ENCODE measurements at places on chromosomes 16 and 17.
A peak's percentile ranks its signal among the peaks of the same experiment; 100 is the strongest.

DNA sequence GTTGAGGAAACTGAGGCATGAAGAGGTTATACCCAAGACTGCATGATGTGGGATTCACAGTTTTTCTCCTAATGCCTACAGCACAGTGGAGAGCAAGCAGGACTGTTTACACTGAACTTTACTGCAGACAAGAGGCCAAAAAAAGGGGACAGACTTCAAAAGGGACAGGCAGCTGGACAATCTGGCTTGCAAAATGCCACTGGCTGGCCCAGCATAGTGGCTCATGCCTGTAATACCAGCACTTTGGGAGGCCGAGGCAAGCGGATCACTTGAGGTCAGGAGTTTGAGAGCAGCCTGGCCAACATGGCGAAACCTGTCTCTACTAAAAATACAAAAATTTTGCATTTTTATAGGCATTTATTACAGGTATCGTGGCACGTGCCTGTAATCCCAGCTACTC, 2.0 kb upstream of the MGAT5B start:
- no peak for DNase-seq

GRCh38 chr17:68384471-68384870, 72.8 kb downstream of the WIPI1 start:
- DNase-seq = no peak

DNA sequence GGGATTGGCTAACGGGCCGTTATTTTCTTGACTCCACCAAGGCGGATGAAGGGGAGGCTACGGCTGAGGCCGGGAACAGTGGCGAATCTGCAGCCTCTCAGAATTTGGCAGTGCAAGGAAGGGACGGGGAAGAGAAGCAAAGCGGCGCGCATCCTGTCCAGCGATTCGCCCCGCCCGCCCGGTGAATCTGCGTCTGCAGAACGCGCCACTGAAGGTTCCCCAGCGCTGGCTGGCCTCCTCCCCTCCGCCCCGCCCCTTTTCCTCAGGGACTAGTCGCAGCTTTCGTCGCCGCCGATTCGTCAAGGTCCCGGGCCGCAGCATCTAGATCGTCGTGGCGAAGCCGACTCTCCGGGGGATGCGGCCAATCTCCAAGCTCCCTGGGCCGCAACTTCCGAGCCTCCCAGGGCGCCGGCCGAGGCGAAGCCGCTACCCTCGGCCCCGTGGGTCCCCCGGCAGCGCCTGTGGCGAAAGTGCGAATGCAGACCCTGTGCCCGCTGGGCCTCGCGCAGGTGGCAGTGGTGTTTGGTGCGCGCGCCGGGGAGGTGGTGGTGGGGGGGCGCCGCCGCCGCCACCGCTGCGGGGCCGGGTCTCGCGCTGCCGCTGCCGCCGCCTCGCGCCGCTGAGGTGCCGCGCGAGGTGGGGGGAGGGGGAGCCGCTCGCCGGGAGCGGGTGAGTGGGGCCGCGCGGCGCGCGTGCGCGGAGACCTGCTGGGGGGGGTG, at the start of gene SETD1A:
SETD1A (plus strand) TSS at position 299 of the 719 bp plus-strand sequence. CDS start 978 bp downstream, outside the sequence.
- peak; percentile 96 for DNase-seq

DNA sequence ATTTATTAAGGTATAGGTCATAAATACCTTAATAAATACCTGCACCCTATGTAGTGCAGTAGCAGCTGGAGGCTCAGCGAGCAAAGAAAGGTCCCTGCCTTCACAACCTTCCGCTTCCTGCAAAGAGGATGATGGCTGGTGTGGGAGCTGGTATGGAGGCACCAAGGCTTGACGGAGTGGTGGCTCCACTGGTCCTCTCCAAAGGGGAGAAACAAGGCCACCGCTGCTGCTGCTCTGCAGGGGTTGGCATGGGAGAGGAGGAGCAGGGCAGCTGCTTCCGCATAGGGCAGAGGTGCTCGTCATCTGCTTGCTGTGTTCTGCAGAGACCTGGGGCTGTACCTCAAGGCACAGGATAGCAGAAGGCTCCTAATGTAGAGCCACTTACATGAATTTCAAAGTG, 52.8 kb downstream of the NDEL1 start:
- no peak for DNase-seq

- DNase-seq = no peak
Observed at GRCh38 chr17:2085648-2085949, 30.7 kb downstream of the HIC1 start.

- DNase-seq = no peak
Observed at GRCh38 chr17:54666559-54666958, 234.1 kb upstream of the TOM1L1 start.

GRCh38 chr16:50235581-50235980, 30.8 kb upstream of the ADCY7 start:
- no peak for DNase-seq

- DNase-seq = no peak
Observed at GRCh38 chr17:47724705-47725104, 8.3 kb upstream of the TBX21 start.

DNA sequence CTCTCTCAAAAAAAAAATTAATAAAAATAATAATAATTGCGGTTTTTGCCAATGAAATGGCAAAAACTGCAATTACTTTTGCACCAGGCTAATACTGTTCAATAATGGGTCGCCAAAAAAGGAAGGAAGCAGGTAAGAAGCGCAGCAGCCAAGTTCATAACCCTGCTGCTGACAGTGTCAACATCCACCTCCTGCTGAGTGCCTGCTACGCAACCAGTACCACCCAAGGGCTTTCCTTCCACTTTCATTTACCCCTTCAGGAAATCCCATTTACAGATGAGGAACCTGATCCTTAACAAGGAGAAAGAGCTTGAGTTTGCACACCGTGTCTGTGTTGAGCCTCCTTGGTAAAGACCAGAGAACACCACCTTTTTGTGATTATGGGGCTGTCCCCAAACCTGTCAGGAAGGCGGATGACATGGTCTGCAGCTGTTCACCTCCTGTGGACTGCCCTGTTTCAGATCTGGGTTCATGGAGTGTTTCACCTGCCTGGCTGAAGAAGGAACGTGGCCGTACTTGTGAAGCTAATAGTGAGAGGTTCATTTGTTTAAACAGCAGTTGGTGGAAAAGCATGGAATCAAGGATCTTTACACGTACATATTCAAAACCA, 378.0 kb downstream of the SLC39A11 start:
- no peak for DNase-seq

- no peak for DNase-seq
Observed at GRCh38 chr17:76805319-76805718, 62.9 kb upstream of the MGAT5B start.

DNA sequence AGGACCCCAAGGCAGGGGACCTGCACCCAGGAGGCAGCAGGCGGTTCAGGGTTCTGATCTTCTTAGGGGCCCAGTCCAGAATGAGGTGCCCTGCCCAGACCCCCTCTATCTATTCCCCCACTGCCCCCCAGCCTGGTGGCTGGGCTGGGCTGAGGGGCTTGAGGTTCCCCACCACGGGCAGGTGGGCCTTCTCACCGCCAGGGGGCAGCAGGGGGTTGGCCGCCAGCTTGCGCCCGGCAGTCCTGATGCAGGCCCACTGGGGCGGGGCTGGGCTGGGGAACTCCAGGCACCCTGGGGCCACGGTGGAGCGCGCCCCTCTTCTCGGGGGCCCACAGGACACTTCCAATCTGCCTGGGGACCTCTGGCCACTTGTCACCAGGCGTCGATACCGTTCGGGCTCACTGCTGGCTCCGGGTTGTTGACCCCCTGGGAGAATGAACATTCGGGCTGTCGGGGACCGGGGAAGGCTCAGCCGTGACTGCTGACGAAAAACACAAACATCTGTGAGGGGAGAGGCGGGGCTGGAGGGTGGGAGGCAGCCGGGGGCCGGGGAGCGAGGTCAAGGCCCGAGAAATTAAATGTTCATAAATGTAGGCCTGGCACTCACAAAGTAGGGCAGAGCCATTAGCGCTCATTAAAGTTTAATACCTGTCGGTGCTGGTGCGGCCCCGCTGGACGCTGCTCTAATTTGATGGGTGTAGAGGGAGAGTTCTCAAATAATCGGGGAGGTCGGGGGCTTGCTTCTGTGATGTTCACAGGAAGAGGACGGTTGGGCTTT, 219.3 kb upstream of the GSE1 start:
- DNase-seq = peak; percentile 63

GRCh38 chr16:89237733-89238132, 20.2 kb downstream of the ZNF778 start:
- DNase-seq = no peak

DNA sequence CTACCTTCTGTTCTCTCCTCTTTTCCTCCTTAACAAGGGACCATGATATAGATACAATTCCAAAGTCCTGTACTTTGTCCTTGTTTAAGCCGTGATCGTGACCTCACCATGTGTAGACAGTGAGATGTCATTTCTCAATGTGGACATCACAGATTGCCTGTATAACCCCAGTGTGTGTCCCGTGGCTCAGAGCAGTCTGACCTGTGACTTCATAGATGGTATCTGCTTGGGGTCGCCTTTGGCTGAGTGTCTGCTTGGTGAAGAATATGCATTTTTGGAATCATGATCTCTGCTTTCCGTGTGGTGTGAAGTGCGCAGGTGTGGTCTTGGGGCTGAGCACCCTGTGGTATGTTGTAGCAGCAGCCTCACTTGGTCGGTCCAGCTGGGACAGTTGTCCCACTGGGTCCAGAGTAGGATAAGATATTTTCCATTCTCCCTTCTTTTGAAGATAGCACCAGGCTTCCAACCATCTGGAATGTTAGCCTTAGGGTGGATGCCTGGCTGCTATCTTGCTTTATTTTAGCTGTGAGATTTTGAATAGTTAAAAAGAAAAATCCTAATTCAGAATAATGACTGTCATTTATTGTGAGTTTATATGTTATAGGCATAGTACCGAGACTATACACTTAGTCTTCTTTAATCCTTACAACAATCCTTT, 13.4 kb downstream of the MSI2 start:
- DNase-seq = no peak

- no peak for DNase-seq
Observed at GRCh38 chr16:21626659-21627277, 25.6 kb downstream of the IGSF6 start.

GRCh38 chr17:596763-597644, 117.6 kb downstream of the VPS53 start:
- no peak for DNase-seq

- DNase-seq = no peak
Observed at GRCh38 chr17:33809748-33810147, 445.3 kb upstream of the CCL2 start.

- DNase-seq = no peak
Observed at GRCh38 chr17:35079547-35080423, 16.3 kb upstream of the RFFL start.

DNA sequence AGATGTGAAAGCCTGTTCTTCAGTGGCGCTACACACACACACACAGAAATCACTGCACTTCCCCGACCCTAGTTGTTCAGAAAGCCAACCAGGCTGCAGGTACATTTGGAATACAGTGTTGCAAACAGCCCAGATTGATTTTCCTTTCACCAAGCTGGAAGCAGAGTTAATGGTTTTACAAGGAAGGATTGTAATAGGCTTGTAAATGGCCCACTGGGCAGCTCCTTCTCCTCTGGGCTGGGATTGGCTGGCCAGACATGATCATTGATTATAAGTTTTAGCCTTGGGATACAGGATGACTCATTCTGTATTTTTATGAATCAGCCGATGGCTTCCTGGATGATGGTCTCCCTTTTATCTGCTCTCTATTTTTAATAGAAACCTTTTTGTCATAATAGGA, 2.5 kb downstream of the VAT1L start:
- no peak for DNase-seq

- no peak for DNase-seq
Observed at GRCh38 chr16:48280546-48280945, 33.2 kb upstream of the ABCC11 start.

DNA sequence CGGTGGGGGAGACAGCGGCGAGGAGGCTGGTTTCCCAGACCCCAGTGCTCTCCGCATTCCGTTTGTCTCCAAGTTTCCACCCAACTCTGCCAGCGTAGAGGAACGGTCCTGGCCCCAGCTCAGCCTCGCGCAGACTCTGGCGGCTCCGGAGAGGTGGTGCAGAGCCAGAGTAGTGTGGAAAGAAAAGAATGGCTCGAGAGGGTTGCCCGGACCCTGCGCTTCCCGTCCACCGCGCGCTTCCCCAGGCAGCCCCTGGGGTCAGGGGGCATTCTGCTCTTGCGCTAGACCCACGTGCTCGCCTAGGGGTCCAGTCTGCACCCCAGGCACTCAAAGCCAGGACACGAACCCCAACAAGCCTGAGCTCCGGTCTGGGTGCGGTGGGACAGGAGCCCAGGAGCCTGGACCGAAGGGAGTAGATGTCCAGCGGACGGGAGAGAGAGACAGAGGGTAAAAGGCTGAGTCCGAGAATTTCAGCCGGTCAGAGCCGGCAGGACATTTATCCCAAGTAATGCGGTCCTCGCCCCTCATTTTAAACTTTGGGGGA, 3.8 kb downstream of the PMP22 start:
- DNase-seq = peak; percentile 50

DNA sequence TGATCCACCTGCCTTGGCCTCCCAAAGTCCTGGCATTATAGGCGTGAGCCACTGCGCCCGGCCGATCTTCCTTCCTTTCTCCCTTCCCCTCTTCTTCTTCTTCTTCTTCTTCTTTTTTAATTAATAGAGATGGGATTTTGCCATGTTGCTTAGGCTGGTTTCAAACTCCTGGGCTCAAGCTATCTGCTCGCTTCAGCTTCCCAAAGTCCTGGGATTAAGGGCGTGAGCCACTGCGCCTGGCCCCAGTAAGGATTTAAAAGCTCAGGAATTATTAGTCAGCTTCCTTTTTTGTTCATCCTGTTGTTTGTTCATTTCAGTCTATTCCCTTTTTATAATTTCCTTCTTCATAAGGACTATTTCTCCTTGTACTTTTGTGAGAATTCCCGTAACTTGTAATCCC, 32.7 kb upstream of the LRRC37A start:
- DNase-seq = no peak

- no peak for DNase-seq
Observed at GRCh38 chr16:51577621-51578303, 426.7 kb upstream of the SALL1 start.

DNA sequence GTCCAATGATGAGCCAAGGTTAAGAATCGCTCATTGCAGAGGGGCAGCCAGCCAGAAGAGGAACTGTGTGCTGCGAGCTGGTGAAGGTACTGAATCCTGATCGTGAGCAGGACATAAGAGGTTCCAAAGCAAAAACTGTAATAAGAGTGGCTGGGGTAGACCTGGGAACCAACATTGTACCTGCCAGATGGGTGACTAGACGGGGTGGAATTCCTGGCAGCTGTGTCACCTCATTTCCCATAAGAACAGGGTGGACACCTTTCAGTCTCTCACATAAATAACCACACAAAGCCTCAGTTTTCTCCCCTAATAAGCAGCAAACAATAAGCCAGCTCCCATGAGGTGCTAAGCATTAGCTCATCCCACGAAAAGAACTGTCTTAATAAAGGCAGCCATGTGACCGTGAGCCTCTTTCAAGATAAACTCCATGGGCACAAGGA, 290.3 kb downstream of the SOX9 start:
- DNase-seq = no peak

GRCh38 chr16:80664786-80665185, 124.0 kb downstream of the DYNLRB2 start:
- DNase-seq = no peak
